Erythroblast (primary cell): ENCODE measurements at places on chromosomes 2 and 18.

DNA sequence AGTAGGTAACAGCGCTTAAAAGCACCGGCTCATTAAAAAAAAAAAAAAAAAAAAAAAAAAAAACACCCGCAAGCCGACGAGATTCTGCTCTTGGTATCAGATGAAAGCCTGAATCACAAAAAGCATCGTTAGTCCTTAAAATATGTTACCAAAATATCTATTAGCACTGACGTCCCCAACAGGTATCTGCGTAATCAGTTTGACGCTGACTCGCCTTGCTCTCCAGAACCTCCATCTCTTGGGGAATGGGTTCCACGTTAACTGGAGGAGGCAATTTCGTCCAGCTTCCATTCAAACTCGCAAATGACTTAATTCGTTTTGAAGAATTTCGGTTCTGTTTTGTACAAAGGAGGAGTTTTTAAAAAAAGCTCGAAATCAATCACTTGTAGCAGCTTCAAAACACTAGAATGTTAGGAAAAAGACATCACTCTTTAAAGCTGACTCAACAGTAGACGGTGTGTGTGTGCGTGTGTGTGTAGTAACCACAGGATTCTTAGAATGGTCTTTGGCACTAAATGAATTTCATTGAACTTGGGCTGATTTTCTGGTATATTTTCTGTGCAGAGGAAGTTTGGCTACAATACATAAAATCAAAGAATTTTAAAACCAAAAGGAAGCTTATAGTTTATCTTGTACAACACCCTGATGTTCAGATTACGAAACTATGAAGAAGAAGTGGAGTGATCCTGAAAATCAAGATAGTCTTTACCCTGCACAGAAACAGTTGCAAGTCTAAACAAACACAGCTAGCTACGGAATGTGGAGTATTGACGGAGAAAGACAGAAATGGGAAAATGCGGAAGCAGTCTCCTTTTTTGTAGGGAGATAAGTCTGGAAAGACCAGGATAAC lies 1.1 kb upstream of the PGAP1 start:
- peak; percentile 40 for DNase-seq

- peak; percentile 67 for DNase-seq
Observed at GRCh38 chr18:1663879-1664705, 759.4 kb downstream of the ADCYAP1 start.

GRCh38 chr2:41830600-41830999 lies 217.2 kb upstream of the PKDCC start:
- DNase-seq, result peak; percentile 9

GRCh38 chr18:49725809-49726674 lies 87.3 kb downstream of the ACAA2 start:
- no peak for DNase-seq

DNA sequence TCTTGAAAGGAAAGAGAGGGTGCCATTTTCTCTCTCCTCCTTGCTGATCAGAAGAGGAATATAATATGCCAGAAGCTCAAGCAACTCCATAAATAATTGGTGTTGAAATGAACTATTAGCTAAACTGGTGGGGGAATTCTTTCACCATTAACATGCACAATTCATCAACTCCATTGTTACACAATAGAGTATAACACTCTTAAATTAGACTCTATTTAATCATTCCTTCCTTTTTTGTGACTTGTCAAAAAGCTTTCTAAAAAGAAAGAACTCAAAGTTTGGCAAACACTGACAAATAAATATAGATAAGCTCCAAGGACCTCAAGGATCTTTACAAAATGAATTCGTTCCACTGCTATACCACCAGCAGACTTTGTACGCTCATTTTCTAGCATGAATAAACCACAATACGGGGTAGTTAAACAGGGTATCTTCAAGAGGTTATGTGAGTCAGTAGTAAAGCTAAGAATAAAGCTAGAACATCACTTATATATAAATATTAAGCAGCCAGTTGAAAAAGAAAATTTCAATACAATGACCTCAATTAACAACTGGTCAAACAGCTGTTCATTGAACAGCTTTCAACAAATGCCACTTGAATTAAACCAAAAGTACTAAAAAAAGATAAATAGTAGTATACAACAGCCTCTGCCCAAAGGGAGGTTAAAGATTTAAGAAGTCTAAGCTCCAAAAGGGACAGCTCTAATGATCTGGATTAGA lies 6.4 kb downstream of the TRAK2 start:
- no peak for DNase-seq

DNA sequence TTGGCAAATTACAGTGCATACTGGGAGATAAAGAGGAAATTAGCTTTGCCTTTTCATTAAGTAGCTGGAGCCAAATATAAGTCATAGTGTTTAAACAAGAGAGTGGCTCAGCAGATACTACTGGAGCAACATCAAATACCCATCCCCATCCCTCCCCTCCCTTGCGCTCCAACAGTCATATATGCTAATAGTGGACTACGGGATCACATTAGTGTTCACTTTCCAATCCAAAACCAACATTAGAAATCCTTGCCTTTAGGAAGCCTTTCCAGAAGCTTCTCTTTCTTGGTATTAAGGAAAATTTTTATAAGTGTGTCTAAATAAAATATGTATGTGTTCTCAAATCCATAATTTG lies 1669.3 kb downstream of the SUCLG1 start:
- no peak for DNase-seq

GRCh38 chr2:234394450-234394849 lies 102.4 kb downstream of the ARL4C start:
- no peak for DNase-seq

- DNase-seq, result no peak
Observed at GRCh38 chr2:228983700-228984099, 287.4 kb downstream of the PID1 start.

- DNase-seq, result no peak
Observed at GRCh38 chr2:221521233-221521845, 50.8 kb downstream of the EPHA4 start.

DNA sequence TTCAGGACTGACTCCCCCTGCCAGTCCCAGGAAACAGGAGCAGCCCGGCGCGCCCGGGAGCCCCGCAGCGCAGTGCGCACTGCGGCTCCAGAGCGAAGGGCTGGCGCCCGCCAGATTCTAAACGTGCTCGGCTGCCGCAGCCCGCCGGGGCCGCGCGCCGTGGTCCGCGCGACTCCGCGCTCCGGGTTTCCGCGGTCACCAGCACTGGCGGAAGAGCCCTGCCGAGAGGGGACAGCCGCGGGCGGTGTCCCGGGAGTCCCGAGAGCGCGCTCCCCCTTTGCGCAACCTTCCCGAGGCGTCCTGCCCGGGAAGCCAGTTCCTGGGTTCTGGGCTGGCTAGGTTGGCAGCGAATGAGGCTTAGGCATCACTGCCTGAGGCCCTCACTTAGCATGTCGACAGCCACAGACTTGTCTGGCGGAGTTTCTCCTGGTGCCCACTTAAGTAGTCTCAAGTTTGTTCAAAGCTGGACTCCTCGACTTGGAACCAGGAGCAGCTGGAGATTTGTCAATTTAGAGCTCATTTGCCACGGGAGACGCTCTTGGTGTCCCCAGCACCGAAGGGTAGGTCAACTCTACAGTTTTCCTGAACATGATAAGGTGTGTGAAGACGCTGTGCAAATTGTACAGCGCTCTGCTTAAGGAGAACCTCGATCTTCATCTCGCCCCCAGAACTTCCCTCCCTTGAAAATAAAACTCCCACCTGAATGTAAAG lies 1.5 kb upstream of the VSNL1 start:
- no peak for DNase-seq

- DNase-seq, result no peak
Observed at GRCh38 chr18:12091538-12092141, 2.0 kb upstream of the ANKRD62 start.

DNA sequence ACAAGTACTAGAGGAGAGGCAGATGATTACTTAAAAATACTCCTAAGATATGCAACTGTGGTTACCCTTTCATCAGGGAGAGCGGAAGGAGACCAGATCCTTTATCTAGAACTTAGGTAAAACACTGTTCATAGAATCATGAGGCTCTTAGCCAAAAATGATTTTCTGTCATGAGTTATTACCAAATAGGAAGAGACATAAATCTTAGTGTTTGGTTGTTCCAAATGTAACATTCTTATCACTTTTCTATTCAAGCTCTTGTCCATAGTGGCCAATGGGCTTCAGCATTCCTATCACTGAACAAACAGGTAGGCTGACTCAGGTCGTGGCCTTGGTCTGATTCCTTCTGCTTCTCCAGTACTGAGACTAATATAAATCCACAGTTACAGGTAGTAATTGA lies 38.5 kb downstream of the RPRD1A start:
- no peak for DNase-seq

DNA sequence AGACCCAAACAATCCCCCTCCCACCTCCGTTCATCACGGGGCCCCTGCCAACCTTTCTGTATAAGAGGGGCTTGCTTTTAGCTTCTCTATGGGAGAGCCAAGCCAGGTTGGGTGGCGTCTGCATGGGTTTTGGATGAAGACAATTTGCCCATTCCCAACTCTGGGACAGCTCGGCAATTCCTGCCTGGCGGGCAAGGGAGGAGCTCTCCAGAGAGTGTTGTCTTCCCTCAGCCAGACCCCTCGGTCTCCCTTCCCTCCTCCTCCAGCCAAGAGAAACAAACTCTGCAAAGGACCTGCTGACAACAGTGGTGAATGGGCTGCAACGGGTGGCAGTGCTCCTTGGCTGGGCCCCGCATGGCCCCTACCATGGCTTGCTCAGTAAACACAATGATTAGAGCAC lies 267.2 kb upstream of the HDAC4 start:
- no peak for DNase-seq

- DNase-seq, result no peak
Observed at GRCh38 chr2:168300460-168300859, 53.1 kb upstream of the STK39 start.

- no peak for DNase-seq
Observed at GRCh38 chr18:22020127-22020866, 149.1 kb upstream of the GATA6 start.

DNA sequence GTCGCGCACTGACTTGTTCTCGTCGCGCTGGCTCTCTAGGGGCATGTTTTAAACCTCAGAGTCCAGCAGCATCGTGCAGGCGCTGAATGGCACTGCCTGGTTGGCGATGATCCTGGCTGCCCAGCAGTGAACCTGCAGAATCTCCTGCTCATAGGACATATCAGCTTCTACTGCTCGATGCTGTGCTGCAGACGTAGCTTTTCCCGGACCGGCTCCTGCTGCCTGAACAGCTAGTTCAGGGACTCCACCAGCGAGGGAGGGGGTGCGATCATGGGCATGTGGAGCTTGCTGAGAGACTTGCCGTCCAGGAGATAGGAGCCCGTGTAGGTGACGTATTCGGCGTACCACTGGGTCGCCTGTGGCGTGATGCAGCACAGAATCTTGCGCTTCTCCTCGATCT lies 890.0 kb upstream of the LRRTM1 start:
- no peak for DNase-seq

- no peak for DNase-seq
Observed at GRCh38 chr2:3871002-3871401, 167.6 kb downstream of the DCDC2C start.

GRCh38 chr2:223494942-223495341 lies 107.2 kb downstream of the SCG2 start:
- DNase-seq, result no peak

GRCh38 chr2:84388921-84389490 lies 70.1 kb downstream of the SUCLG1 start:
- DNase-seq, result no peak

GRCh38 chr2:27702302-27702701 lies 38.6 kb downstream of the SLC4A1AP start:
- DNase-seq, result no peak

- peak; percentile 20 for DNase-seq
Observed at GRCh38 chr2:224031358-224031970, 7.6 kb downstream of the SERPINE2 start.

DNA sequence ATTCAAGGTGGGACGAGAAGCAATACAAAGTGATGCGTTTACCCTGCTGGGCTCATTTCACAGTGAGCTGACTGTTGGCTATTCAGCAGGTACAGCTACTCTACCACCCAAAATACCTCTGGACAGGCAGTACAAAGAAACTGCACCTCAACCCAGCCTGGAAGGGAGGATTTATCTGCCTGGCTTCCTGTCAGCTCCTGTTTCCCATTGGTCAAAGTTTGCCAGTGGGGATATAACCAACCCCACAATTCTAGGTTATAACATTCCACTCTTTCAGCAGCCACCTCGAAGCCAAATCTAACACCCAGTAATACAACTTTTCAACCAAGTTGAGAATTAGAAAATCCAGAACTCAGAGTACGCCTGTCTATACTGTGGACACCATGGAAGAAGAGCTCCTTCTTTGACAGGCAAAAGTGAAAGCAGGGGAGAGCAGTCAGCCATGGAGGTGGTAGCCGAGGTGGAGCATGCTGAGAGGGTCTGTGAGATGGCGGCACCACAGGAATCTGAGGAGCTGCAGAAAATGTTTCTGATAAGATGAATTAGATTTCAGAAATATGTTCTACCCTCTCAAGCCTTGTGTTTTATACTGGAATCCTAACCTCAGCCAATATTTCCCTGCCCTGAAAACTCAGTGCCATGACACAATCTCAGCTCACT lies 10.8 kb downstream of the DUSP19 start:
- DNase-seq, result no peak

DNA sequence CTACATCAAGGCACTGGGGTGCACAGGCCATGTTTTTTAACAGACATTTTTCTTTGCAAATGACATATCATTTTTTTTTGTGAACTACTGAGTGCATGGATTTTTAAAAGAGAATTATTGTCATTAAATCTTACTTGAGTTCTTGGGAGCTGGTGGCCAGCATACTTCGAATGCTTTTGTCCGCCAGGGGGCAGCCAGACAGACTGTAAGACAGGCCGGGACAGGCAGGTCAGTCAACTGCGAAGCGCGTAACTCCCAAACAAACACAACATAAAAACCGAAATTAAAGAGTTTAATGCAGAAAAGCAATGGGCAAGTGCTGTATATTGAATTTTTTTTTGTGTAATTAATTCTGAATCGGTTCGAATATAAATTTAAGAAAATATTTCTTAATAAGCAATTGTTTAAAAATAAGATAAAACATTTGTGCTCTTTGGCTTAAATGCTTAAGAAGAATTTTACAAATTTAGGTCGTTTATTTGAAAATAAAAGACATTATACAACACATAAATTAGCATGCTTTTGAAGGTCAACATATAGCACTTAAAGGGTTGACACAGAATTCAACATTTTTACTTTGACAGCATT lies 142.2 kb upstream of the PXDN start:
- DNase-seq, result peak; percentile 38

- no peak for DNase-seq
Observed at GRCh38 chr2:110955556-110955955, 165.2 kb upstream of the BCL2L11 start.

- DNase-seq, result no peak
Observed at GRCh38 chr2:105117565-105117964, 79.7 kb downstream of the MRPS9 start.

DNA sequence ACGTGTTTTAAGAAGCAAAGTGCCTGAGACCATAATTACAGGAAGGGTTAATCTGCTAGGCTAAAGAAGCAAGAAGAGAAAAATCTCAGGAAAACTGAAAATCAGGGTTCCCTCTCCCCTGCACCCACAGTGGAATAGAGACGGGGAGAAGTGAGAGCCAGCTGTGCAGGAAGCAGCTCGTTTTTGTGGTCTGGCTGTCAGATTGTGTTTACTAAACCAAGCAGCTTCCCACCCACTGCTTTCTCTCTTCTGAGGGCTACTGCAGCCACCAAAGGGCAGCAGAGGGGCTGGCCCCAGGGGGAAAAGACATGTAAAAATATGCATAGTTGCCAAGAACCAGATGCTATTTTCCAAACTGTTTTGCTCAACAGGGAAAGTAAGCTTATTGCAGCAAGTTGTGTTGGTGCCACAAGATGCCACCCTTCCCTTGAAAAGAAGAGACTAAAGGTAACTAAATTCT lies 72.6 kb upstream of the THUMPD2 start:
- DNase-seq, result no peak
